NCI-H187 (cell line): ENCODE measurements at places on chromosomes 5 and 9.

GRCh38 chr5:14809369-14810155 lies 62.0 kb downstream of the ANKH start:
- DNase-seq = no peak

DNA sequence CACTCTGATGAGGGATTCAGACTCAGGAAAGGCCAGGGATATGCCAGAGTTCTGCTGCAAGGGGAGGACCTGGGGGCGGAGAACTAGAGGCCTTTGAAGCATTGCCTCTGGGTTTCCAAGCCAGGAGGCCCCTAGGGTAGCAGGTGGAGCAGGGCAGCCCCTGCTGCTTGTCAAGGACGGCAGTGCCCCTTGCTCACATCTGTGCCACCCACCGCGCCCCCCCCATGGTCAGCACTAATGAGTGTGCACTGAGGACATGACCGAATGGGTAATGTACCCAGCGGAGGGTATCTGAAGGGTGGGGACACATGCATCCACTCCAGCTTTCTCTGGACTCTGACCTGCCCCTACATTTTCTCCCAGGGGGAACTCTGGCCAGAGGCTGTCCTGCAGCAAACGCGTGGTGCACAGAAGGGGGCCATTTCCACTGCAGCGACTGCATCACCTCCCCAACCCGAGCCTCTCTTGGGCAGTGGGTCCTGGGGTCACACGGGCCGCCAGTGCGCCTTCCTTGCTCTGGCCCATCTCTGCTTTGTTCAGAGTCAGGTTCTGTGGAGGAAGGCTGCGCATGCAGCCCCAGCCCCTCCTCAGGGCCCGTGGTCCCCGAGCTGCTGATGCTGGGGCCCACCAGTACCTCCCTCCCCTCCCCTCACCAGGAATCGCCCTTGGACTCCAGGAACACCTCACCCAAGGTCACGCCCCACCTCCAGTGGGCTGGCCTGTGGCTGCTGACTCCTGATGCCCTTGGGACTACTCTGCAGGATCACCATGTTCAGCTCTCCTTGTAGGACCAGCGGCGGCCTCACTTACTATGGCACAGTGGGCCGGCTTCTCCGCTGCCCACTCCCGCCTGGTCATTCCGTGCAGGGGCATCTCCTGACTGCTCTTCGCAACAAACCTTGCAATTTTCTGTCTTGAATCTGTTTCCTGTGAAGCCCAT lies 31.2 kb downstream of the STC2 start:
- DNase-seq = no peak

- no peak for DNase-seq
Measured at GRCh38 chr5:86765778-86766502, 148.2 kb downstream of the COX7C start.

DNA sequence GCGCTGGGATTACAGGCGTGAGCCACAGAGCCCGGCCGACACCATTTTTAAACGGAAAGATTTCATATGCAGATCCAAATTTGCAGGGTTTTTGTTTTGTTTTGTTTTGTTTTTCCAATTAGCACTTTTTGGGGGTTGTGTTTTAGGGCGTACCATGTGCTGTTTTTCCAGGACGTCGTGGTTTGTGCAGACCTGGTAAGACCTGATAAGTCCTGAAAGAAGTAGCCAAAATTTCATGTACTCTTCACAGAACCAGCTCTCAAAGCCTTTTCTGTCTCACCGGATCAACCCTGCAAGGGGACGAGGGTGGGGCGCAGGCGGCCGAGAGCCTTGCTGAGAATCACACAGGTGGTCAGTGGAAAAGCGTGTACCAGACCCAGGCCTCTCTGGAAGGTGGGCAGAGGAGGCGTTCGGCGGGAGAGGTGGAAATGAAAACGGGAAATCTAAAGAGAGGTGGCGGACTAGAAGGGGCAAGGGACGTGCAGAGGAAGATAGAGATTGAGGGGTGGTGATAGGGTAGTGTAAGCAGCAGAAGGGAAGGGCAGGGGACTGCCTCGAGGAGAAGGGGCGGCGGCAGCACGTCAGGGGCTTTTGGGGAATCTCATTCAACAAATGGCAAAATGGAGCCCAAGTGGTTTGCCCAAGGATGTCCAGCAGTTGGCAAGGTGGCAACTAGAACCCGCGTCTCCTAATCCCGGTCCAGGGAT lies 1.1 kb upstream of the FAF2 start:
- no peak for DNase-seq

DNA sequence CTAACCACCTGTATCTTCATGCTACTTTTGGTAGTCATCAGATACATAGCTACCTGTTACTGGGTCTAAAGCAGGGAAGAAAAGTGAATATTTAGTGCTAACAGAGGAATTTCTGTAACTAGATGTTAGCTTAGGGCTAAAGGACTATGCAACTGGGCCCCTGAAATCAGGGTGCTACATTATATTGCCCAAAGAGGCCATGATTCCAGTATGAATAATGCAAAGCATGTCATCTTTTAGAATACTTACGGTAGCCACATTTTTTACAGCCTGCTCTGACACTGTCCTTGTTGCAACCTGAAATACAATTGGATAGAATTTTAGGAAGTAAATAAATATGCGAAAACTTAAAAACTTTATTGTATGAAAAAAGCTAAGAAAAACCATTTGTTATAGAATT lies 14.4 kb downstream of the SREK1IP1 start:
- no peak for DNase-seq

- no peak for DNase-seq
Measured at GRCh38 chr5:77292026-77292757, 81.7 kb downstream of the PDE8B start.
